Activated T-helper 2 cell treated with anti-CD3 and anti-CD28 coated beads, Interferon-gamma antibody, Interleukin-2, Interleukin-4, amounts not matched to agents 10 μg/mL and 5 μg/mL and 100 μg/mL, durations not matched to agents 14 hours and 24 hours and 36 hours (primary cell): ENCODE measurements at places on chromosomes 13 and 19. TPM values are rescaled to one million over a fixed set of nuclear protein-coding genes. Genes with fewer than 3 reads are reported as not detected.

CEACAM8 gene
- not detected in 2 replicates for total RNA-seq

SIRT2 gene
- total RNA-seq, result 29.0 and 30.2 TPM in 2 replicates

MYBPC2 gene
- 0.21 and 0.25 TPM in 2 replicates for total RNA-seq

PDE4C gene
- total RNA-seq, result 0.14 TPM in 2 replicates

SOHLH2 gene
- total RNA-seq, result not detected in 2 replicates

GRCh38 chr13:110017379-110017778 lies 231.0 kb upstream of the IRS2 start:
- no peaks in the 10 kb centered on the region for H3K36me3 ChIP-seq
- no peak for DNase-seq
- H3K4me3 ChIP-seq, result no peak overlapping the region
- no peaks in the 10 kb centered on the region for H3K4me1 ChIP-seq
- H3K27me3 ChIP-seq, result peaks cover 2% of the 10 kb centered on the region

- DNase-seq, result no peak
- peaks cover 57% of the 10 kb centered on the region for H3K4me1 ChIP-seq
- peak overlapping the region; percentile 71 for H3K27ac ChIP-seq
- H3K36me3 ChIP-seq, result no peaks in the 10 kb centered on the region
- H3K4me3 ChIP-seq, result peak overlapping the region; percentile 3
Observed at GRCh38 chr19:6060600-6061375, 49.5 kb downstream of the RFX2 start.

GRCh38 chr13:76837801-76838200 lies 48.4 kb downstream of the KCTD12 start:
- H3K36me3 ChIP-seq, result no peaks in the 10 kb centered on the region
- H3K27ac ChIP-seq, result no peak overlapping the region
- no peak overlapping the region for H3K4me3 ChIP-seq

DNA sequence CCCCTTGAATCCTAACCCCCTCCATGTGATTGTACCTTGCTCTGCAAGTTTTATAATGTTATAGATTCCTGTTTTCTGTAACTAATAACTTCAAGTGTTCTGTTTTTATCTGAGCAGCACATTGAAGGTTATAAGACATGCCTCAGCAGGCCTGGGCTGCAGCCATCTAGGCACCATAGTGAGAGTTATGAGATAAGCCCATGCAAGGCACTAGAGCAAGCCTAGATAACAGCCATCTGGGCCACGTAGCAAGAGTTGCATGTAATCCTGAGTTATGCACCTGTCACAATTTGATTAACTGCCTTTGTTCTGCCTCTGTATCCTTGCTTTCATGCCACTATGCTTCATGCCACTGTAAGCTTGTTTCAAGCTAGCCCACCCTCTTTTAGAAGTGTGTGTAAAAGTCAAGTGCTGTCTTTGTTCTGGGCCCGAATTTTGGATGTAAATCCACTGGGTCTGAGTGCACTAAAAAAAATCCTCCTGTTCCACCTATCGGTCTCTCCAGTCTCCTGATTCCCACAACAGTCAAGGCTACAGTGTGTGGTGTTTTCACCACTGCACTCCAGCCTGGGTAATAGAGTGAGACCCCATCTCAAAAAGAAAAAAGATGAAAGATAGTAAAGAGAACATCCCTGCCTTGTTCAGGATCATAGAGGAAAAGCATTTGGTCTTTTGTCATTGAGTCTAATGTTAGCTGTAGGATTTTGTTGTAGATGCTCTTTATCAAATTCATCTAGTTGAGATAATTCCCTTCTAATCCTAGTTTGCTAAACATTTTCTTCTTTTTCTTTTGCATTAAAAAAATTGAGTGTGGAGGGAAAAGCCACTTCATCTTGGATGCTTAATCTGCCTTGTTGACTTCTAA lies 16.0 kb upstream of the KBTBD6 start:
- H3K36me3 ChIP-seq, result peaks cover 43% of the 10 kb centered on the region
- H3K27me3 ChIP-seq, result no peaks in the 10 kb centered on the region
- H3K4me1 ChIP-seq, result no peaks in the 10 kb centered on the region
- no peak overlapping the region for H3K4me3 ChIP-seq

DNA sequence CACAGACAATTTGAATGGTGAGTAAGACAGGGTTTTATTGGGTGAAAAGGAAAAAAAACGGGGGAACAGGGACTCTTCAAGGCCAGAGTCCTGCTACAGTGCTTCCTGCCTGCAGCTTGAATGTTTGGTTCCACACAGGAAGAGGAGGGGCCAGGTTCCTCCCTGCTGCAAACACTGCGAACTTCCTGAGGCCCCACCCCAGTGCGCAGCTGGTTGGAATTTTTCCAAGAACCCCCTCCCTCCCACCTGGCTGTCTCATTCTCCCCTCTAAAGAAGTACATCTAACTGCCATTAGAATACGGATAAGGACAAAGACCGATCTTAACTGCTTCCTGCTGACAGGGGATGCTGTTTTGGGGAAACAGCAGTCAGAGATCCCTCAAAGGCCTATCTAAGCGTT lies 184.9 kb downstream of the GGACT start:
- H3K27me3 ChIP-seq, result no peaks in the 10 kb centered on the region
- H3K36me3 ChIP-seq, result peaks cover 34% of the 10 kb centered on the region
- no peak overlapping the region for H3K27ac ChIP-seq
- no peak overlapping the region for H3K4me3 ChIP-seq

DNA sequence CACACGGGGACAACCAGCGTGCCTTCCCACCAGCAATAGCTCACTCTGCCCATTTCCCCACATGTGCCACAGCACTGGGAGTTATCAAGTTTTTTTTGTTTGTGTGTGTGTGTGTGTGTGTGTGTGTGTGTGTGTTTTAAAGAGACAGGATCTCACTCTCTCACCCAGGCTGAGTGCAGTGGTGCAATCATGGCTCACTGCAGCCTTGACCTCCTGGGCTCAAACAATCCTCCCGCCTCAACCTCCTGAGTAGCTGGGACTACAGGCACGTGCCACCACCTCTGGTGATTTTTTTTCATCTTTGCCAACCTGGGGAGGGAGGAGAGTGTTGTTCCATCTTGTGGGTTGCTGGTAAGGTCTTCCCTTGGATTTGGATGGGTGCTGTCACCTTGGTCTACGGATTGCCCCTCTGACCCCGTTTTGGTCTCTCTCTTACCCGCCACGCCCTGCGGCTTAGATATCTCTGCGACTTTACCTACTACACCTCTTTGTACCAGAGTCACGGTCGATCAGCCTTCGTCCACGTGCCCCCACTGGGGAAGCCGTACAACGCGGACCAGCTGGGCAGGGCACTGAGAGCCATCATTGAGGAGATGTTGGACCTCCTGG lies 22.6 kb downstream of the PGPEP1 start:
- no peaks in the 10 kb centered on the region for H3K27me3 ChIP-seq
- no peak for DNase-seq
- no peaks in the 10 kb centered on the region for H3K4me1 ChIP-seq
- no peak overlapping the region for H3K27ac ChIP-seq
- no peak overlapping the region for H3K4me3 ChIP-seq

GRCh38 chr13:90107661-90108060 lies 1239.8 kb upstream of the MIR17HG start:
- no peaks in the 10 kb centered on the region for H3K4me1 ChIP-seq
- H3K27ac ChIP-seq, result no peak overlapping the region

- peaks cover 15% of the 10 kb centered on the region for H3K4me1 ChIP-seq
- no peaks in the 10 kb centered on the region for H3K27me3 ChIP-seq
- DNase-seq, result no peak
- no peak overlapping the region for H3K4me3 ChIP-seq
- H3K27ac ChIP-seq, result peak overlapping the region; percentile 42
Observed at GRCh38 chr19:43747557-43748204, 7.1 kb downstream of the SMG9 start.

GRCh38 chr19:15259907-15260306 lies 27.7 kb upstream of the EPHX3 start:
- peaks cover 73% of the 10 kb centered on the region for H3K36me3 ChIP-seq
- peaks cover 1% of the 10 kb centered on the region for H3K4me1 ChIP-seq
- H3K27me3 ChIP-seq, result no peaks in the 10 kb centered on the region
- H3K4me3 ChIP-seq, result no peak overlapping the region

- H3K36me3 ChIP-seq, result peaks cover 3% of the 10 kb centered on the region
- H3K4me3 ChIP-seq, result no peak overlapping the region
- H3K4me1 ChIP-seq, result no peaks in the 10 kb centered on the region
- H3K27ac ChIP-seq, result no peak overlapping the region
Observed at GRCh38 chr19:16316506-16316882, 8.1 kb upstream of the KLF2 start.

DNA sequence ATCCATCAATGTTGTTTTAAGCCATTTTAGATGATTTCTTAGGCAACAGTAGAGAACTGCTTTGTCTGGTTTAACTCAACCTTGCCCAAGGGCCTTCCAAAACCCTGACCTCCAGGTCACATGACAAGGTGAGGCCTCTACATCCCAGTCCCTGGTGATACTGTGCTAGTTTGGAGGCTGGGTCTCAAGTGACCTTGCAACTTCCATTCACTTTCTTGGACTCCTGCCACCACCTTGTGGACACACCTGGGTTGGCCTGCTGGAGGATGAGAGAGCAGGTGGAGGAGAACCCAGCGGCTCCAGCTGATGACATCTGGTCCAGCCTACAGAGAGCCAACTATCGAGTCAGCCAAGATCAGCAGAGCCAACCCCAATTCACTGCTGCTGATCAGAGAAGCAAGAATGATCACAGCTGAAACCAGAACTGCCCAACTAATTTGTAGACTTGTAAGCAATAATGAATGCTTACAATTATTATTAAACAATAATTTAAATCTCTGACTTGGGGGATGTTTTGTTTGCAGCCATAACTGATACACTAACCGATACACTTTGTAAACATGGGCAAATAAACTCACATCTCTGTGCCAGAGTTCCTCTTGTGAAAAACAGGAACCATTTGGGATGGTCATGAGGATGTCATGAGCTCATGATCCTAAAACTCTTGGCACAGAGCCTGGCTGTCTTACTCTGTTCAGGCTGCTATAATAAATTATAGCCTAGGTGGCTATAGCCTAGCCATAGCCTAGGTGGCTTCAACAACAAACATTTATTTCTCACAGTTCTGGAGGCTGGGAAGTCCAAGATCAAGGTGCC lies 11.5 kb downstream of the FAM187B start:
- H3K27me3 ChIP-seq, result no peaks in the 10 kb centered on the region
- no peak overlapping the region for H3K4me3 ChIP-seq
- no peak overlapping the region for H3K27ac ChIP-seq
- peaks cover 25% of the 10 kb centered on the region for H3K4me1 ChIP-seq
- peak; percentile 39 for DNase-seq

GRCh38 chr13:25840931-25841330 lies 210.9 kb downstream of the SHISA2 start:
- no peak overlapping the region for H3K27ac ChIP-seq
- H3K27me3 ChIP-seq, result peaks cover 32% of the 10 kb centered on the region
- H3K36me3 ChIP-seq, result peaks cover 3% of the 10 kb centered on the region
- H3K4me3 ChIP-seq, result no peak overlapping the region
- DNase-seq, result no peak
- H3K4me1 ChIP-seq, result peaks cover 2% of the 10 kb centered on the region

GRCh38 chr13:43363156-43363953 lies 340.0 kb downstream of the DNAJC15 start:
- H3K4me1 ChIP-seq, result peaks cover 6% of the 10 kb centered on the region
- no peak for DNase-seq
- H3K36me3 ChIP-seq, result no peaks in the 10 kb centered on the region
- H3K27me3 ChIP-seq, result no peaks in the 10 kb centered on the region
- no peak overlapping the region for H3K4me3 ChIP-seq

GRCh38 chr13:47673009-47673850 lies 327.8 kb downstream of the SUCLA2 start:
- DNase-seq, result no peak
- no peak overlapping the region for H3K27ac ChIP-seq
- H3K4me3 ChIP-seq, result no peak overlapping the region
- H3K4me1 ChIP-seq, result no peaks in the 10 kb centered on the region
- H3K36me3 ChIP-seq, result no peaks in the 10 kb centered on the region

DNA sequence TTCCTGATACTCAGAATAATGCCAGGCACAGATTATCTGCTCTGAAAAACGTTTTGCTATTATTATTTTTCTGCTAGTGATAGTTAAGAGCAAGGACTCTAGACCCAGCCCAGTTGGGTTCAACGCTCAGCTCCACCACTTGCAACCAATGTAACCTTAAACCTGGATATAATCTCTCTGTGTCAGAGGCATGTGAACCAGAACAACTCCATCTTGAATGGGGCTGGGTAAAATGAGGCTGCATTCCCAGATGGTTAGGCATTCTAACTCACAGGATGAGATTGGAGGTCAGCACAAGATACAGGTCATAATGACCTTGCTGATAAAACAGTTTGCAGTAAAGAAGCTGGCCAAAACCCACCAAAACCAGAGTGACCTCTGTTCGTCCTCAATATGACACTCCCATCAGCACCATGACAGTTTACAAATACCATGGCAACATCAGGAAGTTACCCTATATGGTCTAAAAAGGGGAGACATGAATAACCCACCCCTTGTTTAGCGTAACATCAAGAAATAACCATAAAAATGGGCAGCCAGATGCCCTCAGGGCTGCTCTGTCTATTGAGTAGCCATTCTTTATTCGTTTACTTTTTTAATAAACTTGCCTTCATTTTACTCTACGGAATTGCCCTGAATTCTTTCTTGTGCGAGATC lies 13.6 kb downstream of the FAM187B start:
- H3K4me1 ChIP-seq, result peaks cover 37% of the 10 kb centered on the region
- no peak overlapping the region for H3K27ac ChIP-seq
- H3K4me3 ChIP-seq, result no peak overlapping the region
- no peaks in the 10 kb centered on the region for H3K27me3 ChIP-seq
- no peak for DNase-seq
- peaks cover 4% of the 10 kb centered on the region for H3K36me3 ChIP-seq

DNA sequence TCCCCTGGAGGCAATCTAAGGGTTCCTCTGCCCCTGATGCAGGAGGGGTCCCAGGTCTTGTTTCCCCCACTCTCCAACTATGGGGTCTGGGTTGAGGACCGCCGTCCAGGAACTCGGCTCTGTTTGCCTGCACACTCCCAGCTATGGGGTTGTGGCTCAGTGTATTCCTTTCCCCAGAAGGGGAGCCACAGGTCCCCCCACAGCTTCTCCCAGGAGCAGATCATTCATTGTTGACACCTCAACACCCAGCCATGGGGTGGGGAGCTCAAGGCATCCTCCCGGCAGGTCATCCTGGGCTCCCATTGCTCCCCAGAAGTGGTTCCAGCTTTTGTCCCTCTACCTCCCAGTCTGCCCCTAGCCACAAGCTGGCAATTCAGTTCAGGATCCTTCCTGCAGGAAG lies 975 bp downstream of the ZNF358 start:
- H3K27ac ChIP-seq, result peak overlapping the region; percentile 31
- H3K36me3 ChIP-seq, result no peaks in the 10 kb centered on the region
- peak overlapping the region; percentile 66 for H3K4me3 ChIP-seq
- peaks cover 27% of the 10 kb centered on the region for H3K27me3 ChIP-seq
- H3K4me1 ChIP-seq, result peaks cover 7% of the 10 kb centered on the region

DNA sequence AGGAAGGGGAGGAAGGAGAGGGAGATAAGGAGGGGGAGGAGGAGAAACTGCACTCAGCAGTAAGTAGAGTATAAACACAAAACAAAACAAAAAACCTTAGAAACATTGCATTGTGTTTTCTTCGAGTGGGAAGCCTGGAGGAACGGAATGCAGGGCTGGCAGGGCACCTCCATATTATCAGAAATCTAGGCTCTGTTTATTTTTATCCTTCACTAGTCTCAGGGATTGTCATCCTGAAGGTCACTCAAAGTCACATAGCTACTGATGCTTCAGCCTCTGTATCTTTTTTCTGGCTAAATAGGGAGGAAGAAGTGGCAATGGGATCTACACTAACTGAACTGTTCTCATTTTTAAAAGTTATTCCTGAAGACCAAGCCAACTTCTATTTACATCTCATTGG lies 467.8 kb downstream of the KCTD12 start:
- no peaks in the 10 kb centered on the region for H3K4me1 ChIP-seq
- no peaks in the 10 kb centered on the region for H3K36me3 ChIP-seq
- no peaks in the 10 kb centered on the region for H3K27me3 ChIP-seq
- H3K4me3 ChIP-seq, result no peak overlapping the region
